Psoas muscle (tissue), 8 donors: ENCODE measurements at places on chromosomes 7 and 10. TPM values are rescaled to one million over a fixed set of nuclear protein-coding genes. Genes with fewer than 3 reads are reported as not detected.

DNA sequence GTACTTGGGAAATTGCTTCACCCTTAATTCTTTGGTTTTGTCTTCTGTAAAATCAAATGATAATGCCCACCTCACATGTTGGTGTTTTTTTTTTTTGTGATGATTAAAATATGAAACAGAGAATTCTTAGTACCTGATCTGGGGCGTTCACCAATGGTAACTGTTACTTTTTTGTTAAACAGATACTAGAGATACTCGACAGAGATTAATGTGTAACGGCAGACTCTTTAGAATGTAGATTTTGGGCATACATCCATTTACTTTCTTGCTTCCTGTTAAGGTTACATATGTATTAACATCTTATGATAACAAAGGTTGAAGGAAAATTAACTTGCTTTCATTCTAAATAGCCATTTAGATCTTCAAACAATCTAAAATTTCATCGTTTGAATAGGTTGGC, 23.3 kb downstream of the PLXDC2 start:
- DNase-seq: no peak

- DNase-seq: no peak
These were observed 29.6 kb downstream of the MKI67 start for GRCh38 chr10:128096486-128097199.

The DAGLB gene
- 14.3 TPM for total RNA-seq

DNA sequence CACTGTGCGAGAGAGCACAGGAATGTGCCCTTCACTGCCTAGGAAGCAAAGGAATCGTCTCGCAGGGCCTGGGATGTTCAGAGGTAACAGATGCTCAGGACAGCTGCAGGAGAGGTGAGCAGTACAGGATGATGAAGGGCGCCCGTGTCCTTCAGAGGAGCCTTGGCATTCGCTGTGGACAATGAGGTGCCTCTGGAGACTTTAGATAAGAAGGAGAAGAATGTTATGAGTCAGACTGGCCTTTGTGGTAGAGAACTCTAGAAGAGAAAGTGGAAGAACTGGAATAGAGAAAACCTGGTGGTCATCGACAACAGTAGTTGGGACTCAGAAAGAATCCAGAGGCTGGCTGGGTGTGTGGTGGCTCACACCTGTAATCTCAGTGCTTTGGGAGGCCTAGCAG, 64.4 kb upstream of the LEP start:
- DNase-seq: no peak

GRCh38 chr7:154968336-154969001, 34.5 kb downstream of the PAXIP1 start:
- DNase-seq: no peak

The CRCP gene
- 11.3 TPM for total RNA-seq

The NHLRC2 gene
- total RNA-seq: 24.6 TPM

The ZSCAN21 gene
- total RNA-seq: 12.2 TPM

The ARMC3 gene
- total RNA-seq: not detected

DNA sequence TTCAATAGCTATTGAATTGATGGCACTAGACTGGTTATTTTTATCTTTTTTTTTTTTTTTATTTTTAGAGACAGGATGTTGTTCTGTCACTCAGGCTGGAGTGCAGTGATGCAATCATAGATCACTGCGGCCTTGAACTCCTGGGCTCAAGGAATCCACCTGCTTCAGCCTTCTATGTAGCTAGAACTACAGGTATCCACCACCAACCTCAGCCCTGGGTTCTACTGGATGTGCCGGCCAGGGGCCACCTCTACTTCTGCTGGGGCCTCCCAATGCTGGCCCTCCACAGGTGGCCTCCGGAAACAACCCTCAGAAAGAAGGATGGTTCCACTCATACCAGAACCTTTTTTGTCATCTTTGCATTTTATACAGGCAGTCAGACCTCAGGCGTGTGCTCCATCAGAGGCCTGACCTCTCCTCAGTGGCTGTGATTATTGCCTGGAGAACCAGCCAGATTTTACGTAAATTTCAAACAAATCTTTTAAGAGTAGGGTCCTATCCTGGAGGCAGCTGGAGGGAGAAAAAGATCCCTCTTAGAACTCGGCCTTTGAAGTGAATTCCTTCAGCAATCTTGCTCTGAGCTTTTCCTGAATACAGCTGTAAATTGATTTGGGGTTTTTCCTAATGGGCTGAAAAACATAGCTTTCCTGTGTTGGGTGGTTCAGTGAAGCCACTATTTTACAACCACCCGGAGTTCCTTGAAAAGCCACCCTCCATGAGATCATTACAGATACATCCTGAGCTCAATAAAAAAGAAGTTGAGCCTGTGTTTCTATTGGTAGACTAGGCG, 110.0 kb downstream of the SPAG6 start:
- no peak for DNase-seq

GRCh38 chr7:7857143-7857583, 111.4 kb upstream of the GLCCI1 start:
- DNase-seq: no peak

The SLC26A4 gene
- 0.18 TPM for total RNA-seq

The UFSP1 gene
- total RNA-seq: 5.4 TPM

GRCh38 chr10:18224626-18225445, 84.6 kb downstream of the CACNB2 start:
- DNase-seq: no peak

- DNase-seq: no peak
These were observed 22.2 kb upstream of the CAMK2B start for GRCh38 chr7:44347546-44348114.

- DNase-seq: no peak
These were observed 7.4 kb downstream of the BTAF1 start for GRCh38 chr10:91930939-91931338.

DNA sequence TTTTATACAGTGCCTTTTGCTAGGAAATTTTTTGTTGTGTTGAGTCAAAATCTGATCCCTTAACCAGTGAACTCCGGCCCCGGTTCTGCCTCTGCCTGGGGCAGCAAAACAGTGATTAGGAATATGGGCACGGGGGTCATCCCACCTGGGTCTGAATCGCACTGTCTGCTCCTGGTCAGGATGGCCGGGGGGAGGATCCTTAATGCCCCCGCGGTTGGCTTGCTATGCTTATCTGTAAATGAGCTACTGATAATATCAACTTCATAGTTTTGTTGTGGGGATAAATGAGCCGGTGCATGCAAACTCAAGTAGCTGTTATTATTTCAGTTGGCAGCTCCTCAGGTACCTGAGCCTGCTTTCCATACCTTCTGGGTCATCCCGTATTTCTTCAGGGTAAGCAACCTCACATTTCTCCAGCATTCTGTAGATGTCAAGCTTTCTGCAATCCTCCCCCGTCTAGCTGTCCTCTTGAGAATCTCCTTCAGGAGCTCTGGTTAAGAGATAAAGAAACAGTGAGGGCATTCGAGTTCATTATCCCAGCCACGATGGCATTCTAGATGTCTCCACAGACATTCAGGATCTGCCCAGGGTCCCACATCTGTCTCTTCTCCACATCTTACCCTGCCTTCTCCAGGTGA, 592.2 kb downstream of the SDK1 start:
- DNase-seq: no peak

DNA sequence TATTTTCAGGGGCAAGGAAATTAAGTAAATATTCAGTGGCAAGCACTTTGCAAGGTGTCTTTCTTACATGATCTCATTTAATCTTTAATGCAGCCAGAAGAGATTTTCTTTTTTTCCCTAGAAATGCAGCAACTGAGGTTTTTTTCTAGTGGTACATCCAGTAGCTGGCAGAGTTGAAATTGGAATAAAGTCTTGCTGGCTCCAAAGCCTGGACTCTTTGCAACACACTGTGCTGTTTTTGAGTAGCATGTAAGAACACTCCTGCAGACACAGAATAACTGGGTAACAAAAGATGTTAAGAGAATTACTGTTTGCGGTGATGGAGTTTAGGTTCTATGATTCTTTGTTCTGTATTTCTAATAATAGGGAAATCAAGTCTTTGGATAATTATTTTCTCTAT, 123.6 kb downstream of the PON1 start:
- no peak for DNase-seq

- no peak for DNase-seq
These were observed 343.7 kb upstream of the SEMA3A start for GRCh38 chr7:84538268-84538667.

The OR6V1 gene
- total RNA-seq: not detected

DNA sequence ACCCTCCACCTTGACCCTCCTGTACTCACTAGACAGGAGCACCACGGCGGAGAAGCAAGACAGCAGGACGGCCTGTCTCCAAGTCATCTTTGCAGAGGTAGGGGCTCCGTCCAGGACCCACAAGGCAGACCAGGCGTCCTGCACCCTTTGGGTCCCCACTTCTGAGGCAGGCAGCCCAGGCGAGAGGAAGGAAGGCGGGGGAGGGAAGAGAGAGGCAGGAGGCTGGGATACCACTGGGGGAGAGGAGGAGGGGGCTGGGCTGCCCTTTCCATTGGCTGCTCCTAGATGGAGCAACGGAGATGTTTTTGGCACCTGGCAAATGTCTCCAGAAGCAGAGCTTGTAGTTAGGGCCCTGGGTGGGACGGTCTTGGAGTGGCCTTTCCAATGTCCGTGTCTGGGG, at the start of gene UCMA:
Gene UCMA (minus strand): TSS at position 203 of the 400 bp plus-strand sequence. CDS start 116 bp downstream, at position 87.
- no peak for DNase-seq

GRCh38 chr10:13608246-13608853, 21.6 kb downstream of the PRPF18 start:
- DNase-seq: peak; percentile 80

The TMEM176A gene
- total RNA-seq: 4.7 TPM

The CALU gene
- 72.8 TPM for total RNA-seq

DNA sequence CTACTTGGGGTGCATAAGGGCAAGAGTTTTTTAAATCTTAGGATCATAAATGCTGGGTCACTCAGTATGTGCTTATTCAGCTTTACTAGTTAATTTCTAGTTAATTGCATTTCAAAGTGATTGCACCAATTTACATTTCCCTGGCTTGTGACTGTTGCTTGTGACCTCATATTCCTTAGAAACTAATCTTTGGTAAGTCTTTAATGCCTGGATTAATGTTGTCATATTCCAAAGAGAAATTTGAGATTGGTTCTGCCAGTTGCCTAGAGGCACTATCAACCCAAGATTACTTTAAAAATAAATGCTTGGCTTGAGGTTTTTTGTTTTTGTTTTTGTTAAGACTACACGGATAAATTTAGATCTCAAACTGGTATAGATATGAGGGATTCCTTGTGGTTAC, 103.1 kb downstream of the ANK3 start:
- DNase-seq: no peak

DNA sequence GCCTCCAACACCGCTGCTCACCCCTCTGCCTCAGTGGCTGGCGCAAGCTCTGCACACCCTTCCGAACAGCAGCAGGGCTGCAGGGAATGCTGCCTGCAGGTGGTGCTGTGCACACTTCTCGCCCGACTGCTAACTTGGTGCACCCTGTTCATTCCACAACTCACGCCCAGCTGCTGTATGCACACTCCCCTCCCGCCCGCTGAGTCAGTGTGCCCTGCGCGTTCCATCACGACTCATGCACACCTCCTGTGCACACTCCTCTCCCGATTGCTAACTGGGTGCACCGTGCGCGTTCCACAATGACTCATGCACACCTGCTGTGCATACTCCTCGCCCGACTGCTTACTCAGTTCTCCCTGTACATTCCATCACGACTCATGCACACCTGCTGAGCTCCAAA, 21.5 kb downstream of the ADARB2 start:
- no peak for DNase-seq

The OR9A2 gene
- not detected for total RNA-seq

The VSTM4 gene
- 4.4 TPM for total RNA-seq

DNA sequence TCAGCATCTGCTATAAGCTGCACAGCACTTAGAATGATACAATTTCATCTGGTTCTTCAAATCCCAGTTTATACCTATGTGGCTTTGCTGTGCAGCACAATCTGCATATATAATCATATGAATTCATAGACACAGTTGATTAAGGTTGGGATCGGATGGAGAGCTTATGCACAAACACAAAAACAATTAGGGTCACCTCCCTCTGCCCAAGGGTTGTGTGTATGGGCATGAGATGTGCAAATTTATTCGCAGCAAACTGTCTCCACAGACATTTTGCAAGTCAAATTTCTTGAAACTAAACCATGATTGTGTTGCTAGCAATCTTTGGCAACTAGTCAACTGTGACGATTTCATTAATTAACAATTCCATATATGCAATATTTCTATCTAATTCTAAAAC, 955.7 kb downstream of the SORCS3 start:
- no peak for DNase-seq

The NME8 gene
- total RNA-seq: not detected
